Activated CD4-positive, CD25-positive, alpha-beta regulatory T cell (primary cell): ENCODE measurements at places on chromosomes 4 and X.

GRCh38 chrX:154730253-154730891 lies 20.5 kb downstream of the GAB3 start:
- no peak for DNase-seq

DNA sequence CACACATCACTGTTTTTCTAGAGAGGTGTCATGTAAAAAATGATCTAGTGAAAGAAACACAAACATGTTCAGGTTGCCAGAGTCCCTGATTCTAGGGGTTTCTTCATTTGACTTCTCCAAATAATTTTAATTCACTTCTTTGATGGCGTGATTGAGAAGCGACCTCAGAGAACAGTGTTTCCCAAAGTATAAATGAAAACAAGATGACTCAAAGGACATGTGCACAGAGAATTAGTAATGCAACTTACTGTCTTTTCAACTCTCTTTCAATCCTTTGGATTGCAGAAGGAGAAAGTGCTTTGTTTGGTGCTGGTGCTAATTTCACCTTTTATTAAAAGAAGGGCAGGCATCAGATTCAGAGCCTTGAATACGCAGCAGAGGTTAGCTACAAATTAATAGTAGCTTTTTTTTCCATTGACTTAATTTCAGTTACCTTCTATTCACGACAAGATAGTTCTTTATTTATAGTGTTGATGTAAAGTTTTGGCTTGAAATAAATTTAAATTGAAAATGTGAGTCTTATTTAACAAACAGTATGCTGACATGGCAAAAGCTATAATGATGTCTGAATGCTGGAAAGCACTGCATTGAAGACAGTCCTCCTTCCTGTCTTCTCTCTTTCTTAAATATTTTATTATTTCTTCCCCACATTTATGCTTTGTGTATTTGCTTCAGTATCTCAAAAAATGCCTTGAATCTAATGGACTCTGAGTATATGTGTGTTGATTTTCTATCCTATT lies 85.1 kb downstream of the SLC10A7 start:
- DNase-seq = no peak

DNA sequence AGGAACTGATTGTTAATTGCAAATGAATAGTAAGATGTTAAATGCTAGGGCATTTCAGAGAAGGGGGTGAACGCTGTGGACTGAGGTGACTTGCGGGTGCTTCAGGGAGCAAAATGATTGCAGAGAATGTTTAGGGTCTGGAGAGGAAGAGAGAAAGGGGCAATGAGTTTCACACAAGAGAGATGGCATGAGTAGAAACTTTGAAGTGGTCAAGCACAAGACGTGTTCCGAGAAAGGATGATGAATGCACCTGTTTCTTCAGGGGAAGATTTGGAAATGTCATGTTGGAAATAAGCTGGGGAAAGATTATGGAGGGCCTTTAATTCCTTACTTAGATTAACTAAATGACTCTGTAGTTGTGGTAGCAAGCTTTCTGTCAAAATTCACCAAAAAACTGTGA lies 43.4 kb downstream of the DTHD1 start:
- no peak for DNase-seq

GRCh38 chr4:16025268-16025667 lies 58.6 kb downstream of the PROM1 start:
- no peak for DNase-seq

DNA sequence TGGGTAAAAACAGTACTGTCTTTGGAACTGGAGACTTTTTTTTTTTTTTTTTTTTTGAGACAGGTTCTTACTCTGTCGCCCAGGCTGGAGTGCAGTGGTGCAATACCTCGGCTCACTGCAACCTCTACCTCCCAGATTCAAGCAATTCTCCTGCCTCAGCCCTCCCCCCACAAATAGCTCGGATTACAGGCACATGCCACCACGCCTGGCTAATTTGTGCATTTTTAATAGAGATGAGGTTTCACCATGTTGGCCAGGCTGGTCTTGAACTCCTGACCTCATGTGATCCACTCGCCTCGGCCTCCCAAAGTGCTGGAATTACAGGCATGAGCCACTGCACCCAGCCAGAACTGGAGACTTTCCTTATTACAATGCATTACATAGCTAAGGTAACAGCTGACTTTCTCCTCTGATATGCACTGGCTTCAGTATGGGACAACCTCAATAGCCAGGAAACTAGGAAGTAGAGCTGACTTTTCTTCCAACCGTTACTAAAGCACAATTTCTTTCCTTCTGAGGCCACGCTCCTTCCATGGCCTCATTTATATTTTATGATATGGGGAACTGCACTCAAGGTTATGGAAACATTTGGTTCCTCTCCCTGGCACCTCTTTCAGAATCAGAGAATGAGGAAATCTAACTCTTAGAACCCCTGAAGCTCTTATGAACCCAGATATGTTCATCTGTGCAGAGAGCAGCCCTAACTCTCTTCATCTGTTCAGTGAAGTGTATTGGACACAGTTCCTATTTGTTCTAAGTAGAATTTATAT lies 53.5 kb upstream of the FAM9B start:
- DNase-seq = no peak

- no peak for DNase-seq
Observed at GRCh38 chr4:120318196-120318846, 251.7 kb upstream of the MAD2L1 start.
